NCI-H1436 treated with DMSO at 0.1 percent for 48 hours (cell line): ENCODE measurements at places on chromosomes 1 and 21.

- peak; percentile 26 for DNase-seq
Observed at GRCh38 chr1:107776900-107777663, 187.9 kb downstream of the VAV3 start.

DNA sequence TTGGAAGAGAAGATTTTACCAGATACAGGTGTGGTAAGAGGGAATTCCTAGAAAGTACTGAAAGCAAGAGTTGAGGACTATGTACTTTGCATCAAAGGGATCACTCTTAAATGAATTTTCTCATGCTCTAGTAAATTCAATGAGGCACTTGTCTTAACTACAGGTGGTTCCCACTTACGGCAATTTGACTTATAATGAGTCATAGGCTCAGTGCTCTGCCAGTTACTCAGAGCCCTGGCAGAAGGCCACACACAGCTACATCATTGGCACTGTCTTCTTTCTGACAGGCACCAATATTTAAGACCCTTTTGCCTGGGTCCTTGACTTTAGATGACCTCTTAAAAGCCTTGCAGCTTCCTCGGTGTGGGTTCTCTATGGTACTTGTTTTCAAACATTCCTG lies 15.9 kb upstream of the ADAMTS5 start:
- DNase-seq: no peak

GRCh38 chr1:30837653-30838052 lies 70.9 kb downstream of the SDC3 start:
- no peak for DNase-seq

- no peak for DNase-seq
Observed at GRCh38 chr1:6803357-6803756, 18.1 kb downstream of the CAMTA1 start.

- DNase-seq: no peak
Observed at GRCh38 chr1:77227381-77227780, 8.2 kb upstream of the PIGK start.

GRCh38 chr1:77642196-77642595 lies 40.3 kb downstream of the ZZZ3 start:
- no peak for DNase-seq

- DNase-seq: no peak
Observed at GRCh38 chr1:203517426-203518110, 23.6 kb downstream of the OPTC start.

- DNase-seq: no peak
Observed at GRCh38 chr1:24683713-24684162, 40.6 kb downstream of the SRRM1 start.

DNA sequence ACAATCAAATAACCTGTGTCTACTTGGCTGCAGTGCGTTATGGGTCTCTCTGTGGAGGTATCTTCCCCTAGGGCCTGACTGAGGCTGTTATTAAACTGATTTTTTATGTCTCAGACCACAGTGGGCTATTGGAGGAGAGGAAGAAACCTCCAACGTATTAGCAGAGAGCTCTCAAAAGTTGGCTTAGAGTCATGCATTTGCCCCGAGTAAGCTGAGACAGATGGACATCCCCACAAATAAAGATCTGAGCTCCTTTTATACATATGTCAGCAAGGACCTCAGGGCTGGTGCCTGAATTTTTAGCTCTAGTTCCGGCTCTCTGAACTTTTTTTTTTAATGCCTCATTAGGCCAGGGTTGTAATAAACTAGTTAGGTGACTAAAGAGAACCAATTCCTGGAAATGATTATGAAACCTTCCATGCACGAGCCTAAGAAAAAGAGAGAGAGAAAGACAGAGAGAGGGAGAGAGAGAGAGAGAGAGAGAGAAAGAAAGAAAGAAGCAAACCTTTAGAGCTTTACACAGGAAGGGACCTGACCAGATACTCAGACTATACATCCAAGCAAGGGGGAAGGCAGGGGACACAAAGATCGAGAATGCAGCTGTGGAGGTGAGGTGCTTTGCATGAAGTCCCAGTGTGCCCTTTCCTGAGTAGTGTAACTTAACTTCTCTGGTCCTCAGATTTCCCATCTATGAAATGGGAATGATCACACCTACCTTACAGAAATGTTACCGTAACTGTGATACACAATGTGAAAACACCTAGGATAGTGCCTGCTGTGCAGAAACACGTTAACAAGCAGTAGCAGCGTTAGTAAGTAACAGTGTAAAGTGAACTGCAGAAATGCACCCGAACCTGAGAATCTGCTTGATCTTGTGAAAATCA lies 8.4 kb upstream of the PIGR start:
- no peak for DNase-seq

- DNase-seq: no peak
Observed at GRCh38 chr21:14677639-14678179, 131.6 kb upstream of the SAMSN1 start.

DNA sequence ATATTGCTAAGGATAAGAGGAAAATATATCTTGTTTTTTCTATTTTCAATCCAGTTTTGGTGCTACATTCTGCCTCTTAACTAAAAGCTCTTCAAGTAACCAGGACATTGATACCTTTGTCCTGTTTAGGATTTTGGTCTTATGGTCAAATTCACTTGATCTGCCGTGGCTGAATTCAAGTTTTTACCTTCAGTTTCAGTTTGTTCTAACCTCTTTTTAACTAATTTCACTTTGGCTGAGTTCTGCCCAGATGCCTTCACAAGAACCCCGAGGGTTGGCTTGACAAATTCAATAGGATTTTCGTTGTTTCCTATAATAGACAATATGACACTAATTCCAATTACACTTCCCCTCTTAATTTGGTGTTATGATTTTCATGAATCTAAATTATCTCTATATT lies 84.5 kb upstream of the C1orf21 start:
- DNase-seq: no peak

- DNase-seq: no peak
Observed at GRCh38 chr1:228830954-228831481, 95.7 kb downstream of the RHOU start.

- no peak for DNase-seq
Observed at GRCh38 chr1:66354311-66355201, 179.4 kb upstream of the SGIP1 start.

GRCh38 chr1:59017501-59018231 lies 233.8 kb upstream of the JUN start:
- no peak for DNase-seq

- DNase-seq: no peak
Observed at GRCh38 chr21:32834916-32835235, 63.3 kb upstream of the PAXBP1 start.

DNA sequence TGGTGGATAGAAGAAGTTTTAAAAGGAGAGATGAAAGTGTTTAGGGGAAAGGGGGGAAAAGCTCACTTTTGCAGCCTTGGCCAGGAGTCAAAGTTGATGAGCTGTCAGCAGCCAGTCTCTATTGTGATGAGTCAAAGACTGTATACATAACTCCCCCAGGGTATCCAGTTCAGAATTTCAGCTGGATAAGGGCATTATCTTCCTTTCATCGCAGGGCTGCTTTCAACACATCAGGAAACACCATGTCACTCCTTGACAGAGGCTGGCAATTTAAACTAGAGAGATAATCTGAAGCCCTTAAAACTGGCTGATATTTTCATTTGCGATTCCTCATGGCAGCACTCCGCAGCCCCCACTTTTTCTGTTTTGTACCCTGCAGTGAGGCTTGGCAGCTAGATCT lies 328.5 kb downstream of the TBX15 start:
- DNase-seq: no peak

- no peak for DNase-seq
Observed at GRCh38 chr1:77739235-77739634, 20.4 kb downstream of the USP33 start.

GRCh38 chr21:46092811-46093667 lies 4.9 kb upstream of the COL6A2 start:
- DNase-seq: no peak

GRCh38 chr1:66791621-66792610 lies 9.2 kb downstream of the INSL5 start:
- no peak for DNase-seq

- no peak for DNase-seq
Observed at GRCh38 chr1:231940116-231940515, 313.5 kb downstream of the DISC1 start.

DNA sequence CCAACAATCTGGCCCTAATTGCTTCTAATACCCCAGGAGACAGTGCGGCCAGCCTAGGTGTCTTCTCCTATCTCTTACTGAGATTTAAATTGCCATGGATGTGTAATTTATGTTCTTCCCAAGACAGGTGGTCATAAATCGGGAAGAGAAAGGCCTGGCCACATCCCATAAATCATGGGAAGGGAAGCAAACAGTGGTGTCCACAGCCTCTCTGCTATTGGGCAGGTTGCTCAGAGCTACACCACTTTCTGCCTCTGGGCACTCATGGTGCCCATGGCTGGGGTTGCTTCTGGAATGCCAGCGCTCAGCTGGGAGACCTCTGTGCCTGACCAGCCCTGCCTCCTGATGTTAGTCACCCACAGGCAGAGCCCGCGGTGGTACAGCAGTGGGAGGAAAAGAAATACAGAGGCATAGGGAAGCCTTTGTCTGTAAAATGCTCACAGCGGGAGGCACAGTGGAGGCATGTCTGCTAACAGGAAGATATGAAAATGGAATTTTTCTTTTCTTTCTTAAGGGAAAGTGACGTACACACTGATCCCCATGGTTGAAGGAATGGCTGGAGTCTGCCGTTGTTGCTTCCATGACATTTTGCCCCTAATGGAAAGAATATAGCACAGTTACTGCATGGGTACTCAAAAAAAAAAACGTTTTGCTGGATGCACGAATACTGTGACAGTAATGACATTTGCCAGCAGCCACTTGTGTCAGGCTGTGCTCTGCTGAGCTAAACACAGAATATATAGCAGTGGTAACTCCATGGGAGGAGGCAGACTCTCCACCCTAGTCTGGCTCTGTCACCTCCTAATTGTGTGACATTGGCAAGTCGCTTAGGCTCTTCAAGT lies 21.9 kb downstream of the MTARC1 start:
- DNase-seq: no peak

DNA sequence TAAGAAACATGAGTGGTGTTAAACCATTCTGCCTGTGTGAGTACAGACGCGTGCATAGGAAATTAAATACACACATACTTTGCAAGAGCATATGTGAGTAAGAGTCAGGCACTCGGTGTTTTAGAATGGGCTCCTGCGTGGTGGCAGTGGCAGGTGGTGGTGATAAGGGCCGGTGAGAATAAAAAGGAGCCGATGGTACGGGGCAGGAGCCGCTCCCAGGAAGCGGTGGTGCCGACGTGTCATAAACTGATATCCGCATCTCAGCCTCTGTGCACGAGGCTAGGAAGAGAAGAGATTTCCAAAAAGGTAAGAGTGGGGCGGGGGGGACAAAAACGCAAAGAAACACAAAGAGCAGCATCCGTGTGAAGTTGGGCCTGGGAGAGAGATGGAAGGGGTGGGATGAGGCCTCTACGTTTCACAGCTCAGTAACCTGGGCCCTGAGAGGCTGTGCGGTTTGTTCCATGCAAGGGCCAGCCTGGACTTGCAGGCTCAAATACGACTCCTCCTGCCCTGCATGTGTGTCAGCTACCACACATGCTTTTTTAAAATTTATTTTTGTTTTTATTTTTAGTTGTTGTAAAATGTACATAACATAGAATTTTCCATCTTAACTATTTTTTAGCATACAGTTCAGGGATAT lies 127.7 kb upstream of the COL6A1 start:
- DNase-seq: no peak

DNA sequence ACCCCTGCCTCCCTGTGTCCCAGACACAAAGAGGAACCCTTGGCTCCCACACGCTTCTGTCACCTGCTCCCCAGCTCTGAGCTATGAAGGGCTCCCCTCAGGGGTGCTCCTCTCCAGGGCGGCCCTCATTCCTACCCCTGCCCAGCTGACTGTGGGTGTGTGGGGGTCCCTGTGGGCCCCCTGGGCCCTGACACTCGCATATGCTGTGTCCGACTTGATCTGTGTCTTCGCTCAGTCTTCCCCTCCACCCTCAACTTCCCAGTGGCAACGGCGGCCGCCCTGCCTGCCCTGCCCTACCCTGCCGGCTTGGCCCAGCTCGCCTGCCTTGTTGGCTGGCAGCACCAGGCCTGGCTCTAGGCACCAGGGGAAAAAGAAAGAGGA lies 1.2 kb downstream of the KCNQ4 start:
- DNase-seq: no peak

DNA sequence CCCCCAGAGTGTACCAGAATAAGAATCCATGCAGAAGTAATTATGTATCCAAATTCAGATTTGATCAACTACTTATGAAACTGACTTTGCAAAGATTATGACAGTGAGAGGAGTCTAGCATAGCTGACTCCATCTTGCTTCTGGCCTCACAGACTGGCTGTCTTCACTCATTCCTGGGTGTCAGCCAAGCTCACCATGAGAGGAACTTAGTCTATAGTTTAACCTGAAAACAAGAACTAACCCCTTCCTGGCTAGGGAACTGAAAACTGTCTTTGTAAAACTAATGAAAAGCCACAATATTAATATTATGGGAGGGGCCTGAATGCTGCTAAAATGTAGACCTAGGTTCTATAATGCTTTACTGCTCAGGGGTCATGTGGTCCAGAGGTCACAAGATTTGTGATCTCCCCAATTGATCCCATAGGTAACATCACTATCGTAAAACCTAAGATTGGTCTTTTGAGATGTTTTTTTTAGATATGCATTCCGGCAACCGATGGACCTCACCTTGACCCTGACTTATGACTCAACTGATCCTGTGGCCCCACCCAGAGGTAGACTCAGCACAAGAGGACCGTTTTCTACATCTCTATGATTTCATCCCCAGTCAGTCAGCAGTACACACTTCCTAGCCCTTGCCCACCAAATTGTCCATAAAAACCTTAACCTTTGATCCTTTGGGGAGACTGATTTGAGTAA lies 55.2 kb downstream of the ATP1B1 start:
- DNase-seq: no peak

- DNase-seq: no peak
Observed at GRCh38 chr1:8448911-8449661, 131.2 kb downstream of the SLC45A1 start.

DNA sequence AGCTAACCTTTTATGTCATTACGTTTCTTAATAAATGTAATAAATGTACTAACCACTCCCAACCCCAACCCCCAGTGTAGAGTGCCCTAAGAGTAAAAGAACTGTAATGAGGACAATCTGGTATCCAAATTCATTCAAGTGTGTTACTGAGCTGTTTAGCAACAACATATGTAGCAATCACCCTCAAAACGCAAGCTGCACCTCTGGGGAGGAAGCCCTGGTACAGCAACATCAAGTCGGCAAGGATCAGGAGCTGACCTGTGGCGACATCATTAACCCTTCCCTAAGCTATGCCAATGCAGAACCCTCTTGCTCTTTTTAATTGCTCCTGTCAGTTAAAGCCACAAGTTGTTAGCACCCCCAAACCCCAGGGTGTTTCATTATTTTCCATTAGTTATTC lies 47.1 kb downstream of the STX6 start:
- DNase-seq: no peak

GRCh38 chr1:32716312-32717148 lies 14.0 kb upstream of the SYNC start:
- peak; percentile 75 for DNase-seq
